ENCODE measurements at places on chromosomes 1 and 21.
A peak's percentile ranks its signal among the peaks of the same experiment; 100 is the strongest.

DNA sequence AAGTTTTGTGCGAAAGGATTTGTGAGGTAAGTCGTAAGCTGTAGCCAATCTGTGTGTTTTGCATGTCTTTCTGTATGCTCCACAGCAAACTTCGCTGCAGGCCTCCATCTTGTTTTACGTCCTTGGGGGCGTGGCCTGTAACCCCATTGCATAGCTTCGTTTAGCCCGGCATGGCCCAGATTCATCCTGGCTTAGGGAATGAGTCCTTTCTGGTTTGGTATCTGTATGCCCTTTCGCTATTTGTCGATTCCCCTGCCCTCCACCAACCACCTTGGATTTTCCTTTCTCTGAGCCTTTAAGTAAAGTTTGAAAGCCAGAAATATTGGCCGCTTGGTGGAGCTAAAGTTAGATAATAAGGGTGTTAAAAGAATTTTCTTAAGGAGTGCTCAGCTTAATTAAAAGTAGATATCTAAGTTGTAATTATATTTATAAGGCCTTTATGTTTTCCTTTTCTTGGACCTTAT lies 1.1 kb downstream of the THEM4 start:
- DNase-seq = peak; percentile 12

GRCh38 chr1:90850898-90851710 lies 134.0 kb upstream of the BARHL2 start:
- peak; percentile 76 for DNase-seq

GRCh38 chr21:33562389-33562788 lies 19.6 kb downstream of the SON start:
- no peak for DNase-seq

GRCh38 chr1:226602186-226603021 lies 53.8 kb downstream of the STUM start:
- DNase-seq = peak; percentile 82

- peak; percentile 75 for DNase-seq
Observed at GRCh38 chr1:27099135-27099586, 55.8 kb downstream of the SLC9A1 start.

GRCh38 chr1:173050865-173051264 lies at the start of gene TNFSF18:
TNFSF18 (minus strand) TSS chr1:173050941; CDS start chr1:173050896, 45 bp downstream.
- peak; percentile 79 for DNase-seq

DNA sequence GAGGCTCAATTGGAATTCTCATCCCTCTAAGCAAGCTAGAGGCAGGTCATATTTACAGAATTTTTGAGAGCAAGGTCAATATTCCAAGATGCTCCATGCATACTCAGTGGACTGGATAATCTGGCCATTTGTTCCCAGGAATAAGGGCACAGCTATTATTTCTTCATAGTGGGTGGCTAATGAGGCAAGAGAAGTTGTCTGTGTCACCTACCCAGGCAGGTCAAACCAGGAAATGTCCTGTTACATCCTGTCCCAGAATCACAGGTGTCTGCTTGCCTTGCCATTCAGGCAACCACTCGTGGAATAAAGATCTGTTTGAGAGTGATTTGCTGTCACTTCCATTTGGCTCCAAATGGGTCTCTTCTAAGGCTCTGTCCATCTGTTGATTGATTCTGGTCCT lies 85.2 kb upstream of the ZP4 start:
- no peak for DNase-seq

DNA sequence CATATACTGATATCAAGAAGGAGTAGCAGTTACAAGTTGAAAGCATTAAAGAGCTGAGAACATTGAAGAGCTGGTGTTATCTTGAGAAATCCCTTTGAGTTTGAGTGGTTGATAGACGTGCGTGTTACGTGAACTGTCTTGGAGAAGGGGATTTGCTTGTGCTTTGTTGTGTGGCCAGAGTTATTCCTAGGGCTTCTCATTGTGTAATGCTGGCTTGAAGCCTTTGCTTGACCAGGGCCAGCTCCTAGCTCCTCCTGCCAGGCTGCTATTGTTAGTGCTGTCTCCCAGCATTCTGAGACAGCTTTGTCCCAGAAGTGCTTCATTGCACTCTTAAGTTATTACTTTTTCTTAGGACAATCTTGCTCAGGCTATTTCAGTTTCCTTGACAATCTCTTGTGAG lies 116.2 kb upstream of the KCNK2 start:
- peak; percentile 48 for DNase-seq

- no peak for DNase-seq
Observed at GRCh38 chr1:55958498-55958897, 620.9 kb downstream of the PLPP3 start.

GRCh38 chr1:222283147-222283768 lies 264.6 kb downstream of the HHIPL2 start:
- DNase-seq = peak; percentile 98

DNA sequence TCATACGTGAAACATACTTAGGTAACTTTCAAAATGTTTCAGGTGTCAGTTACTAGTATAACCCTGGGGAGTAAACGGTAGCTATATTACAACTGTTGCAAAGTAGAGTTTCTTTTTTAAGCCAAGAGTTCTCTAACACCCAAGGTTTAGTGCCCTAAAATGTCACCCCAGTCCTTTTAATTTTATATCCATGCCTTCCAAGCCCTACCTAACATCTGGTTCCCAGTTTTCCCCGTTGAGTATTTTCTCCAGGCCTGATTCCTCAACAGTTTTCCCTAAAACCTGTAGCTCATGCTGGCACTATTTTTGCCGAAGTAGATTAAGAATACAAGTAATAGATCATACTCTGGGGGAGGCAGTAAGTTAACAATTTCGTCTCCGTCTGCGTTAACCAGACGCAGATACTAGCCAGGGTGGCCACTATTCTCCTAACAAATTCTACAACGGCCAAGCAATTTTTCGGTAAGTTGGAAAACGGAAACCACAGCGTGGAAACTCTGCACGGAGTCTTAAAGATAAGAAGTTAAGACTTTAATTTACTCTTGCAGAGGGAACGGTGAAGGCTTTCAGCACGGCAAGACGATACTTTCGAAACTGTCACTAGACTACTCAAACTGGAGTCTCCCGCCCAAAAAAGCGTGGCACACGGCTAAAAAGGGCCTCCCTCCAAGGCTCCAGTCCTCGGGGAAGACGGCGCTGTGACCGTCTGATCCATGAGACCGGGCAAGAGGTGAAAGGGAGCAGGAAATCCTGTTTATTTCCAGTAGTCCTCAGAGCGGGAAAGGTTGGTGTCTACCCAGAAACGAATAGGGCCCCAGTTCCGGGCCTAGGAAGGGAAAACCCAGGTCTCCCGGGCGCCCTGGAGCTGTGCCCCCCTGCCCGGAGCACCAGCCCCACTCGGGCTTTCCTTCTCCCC lies 945 bp downstream of the SRSF4 start:
- no peak for DNase-seq

DNA sequence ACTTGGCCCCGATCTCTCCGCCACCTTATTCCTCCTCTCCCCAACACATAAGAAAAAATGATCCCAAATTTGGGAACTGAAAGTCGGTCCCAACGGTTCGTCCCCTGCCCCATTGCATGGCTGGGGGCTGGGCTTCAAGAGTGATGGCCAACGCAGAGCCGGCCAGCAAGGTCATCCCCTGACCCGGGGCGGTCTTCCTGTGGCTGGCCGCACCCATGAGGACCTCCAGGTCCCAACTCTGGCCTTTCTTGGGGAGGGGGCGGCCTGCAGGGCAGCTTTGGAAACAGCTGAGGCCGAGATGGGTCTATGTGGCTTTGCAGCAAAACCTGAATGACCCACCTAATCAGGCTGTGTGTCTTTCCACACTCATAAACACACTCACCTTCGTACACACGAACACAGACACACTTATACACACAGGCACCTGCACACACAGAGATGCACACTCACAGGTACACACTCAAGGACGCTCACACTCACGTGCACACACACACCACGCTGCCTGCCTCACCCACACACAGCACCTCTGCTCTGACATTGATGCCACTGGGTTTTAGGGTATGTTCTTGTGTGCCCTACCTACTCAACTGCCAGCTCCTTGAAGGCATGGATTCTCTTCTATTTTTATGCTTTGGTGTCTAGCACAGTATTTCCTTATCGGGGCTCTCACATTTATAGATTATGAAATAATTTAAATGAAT lies 562 bp downstream of the DYNLT5 start:
- no peak for DNase-seq

DNA sequence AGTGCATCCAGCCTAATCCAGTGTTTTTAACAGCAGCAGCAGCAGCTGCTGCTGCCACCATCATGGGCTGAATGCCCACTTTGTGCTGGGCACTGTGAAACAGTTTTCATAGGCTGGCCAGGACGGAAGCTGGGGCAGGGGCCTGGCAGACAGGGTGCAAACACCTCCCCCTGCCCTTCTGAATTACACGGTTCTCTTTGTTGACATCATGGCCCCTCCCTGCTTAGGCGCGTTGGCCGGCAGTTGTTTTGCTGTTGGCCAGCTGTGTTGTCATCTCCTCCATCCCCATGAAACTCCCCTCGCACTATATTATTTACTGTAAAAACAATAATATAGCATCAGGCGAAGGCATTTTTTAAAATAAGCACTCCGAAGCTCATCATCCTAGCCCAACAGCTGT lies 33.1 kb downstream of the PTPRU start:
- DNase-seq = no peak

GRCh38 chr1:94926915-94927404 lies at the start of gene CNN3:
CNN3 (minus strand) TSS chr1:94927110; CDS start chr1:94926894, 216 bp downstream.
- DNase-seq = peak; percentile 95

- no peak for DNase-seq
Observed at GRCh38 chr1:227987181-227987580, 19.6 kb upstream of the WNT3A start.

- peak; percentile 41 for DNase-seq
Observed at GRCh38 chr21:43352568-43353281, 74.2 kb downstream of the SIK1 start.

- no peak for DNase-seq
Observed at GRCh38 chr1:40890771-40891170, 28.6 kb upstream of the CITED4 start.

DNA sequence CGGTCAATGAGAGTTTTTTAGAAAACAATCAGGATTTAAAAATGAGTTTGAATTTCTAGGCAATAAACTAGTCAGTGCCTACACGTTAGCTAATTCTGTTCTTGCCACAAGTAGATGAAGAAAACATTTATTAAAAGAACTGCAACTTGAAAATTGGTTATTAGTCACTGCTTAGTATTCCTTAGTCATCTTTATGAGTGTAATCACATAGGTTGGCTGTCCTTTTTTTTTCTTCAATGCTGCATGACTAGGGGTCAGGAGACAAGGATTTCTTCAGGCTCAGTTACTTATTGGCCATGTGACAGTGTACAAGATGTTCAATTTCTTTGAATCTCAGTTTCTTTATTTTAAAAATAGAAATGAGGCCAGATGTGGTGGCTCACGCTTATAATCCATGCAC lies 17.1 kb downstream of the SOAT1 start:
- DNase-seq = peak; percentile 81

DNA sequence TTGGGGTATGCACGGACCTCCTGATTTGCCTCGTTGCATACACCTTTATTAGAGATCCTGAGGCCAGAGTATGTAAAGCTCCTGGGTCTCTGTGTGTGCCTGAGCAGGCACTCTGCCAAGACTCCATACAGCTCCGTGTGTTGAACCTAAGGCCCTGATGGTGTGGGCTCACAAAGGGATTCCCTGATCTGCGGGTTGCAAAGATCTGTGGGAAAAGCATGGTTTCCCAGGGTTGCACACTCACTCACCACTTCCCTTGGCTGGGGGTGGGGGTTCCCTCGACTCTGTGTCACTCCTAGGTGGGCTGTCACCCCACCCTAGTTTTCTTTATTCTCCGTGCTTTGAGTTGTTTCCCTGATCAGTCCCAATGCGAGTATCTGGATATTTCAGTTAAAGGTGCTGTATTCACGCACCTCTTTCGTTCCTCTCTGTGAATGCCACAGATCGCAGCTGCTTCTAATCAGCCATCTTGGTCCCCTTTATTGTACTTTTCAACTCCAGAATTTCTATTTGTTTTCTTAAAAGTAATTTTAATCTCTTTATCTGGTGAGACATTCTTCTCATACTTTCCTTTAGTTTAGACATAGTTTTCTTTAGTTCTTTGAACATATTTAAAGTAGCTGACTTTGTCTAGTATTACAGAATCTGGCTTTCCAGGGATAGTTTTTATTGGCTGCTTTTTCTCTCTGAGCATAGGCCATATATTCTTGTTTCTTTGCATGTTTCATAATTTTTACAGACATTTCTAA lies 39.0 kb upstream of the F3 start:
- peak; percentile 82 for DNase-seq

DNA sequence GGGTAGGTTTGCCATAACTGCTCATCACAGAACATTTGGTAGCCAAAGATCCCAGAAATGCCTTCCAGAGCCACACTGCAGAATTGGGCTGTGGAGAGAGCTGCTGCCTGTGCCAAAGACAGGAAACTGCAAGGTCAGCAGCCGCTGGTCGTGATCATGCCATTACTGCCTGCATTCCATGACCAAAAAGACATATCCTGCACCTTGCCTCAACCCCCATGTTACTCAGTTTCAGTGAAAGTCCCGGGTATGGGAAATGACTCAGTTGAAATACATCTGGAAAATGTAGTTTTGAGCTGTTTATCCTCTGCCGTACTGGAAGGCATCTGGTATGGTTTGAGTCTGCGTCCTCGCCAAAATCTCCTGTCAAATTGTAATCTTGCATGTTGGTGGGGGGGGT lies 161.7 kb downstream of the FCRL5 start:
- DNase-seq = peak; percentile 84

DNA sequence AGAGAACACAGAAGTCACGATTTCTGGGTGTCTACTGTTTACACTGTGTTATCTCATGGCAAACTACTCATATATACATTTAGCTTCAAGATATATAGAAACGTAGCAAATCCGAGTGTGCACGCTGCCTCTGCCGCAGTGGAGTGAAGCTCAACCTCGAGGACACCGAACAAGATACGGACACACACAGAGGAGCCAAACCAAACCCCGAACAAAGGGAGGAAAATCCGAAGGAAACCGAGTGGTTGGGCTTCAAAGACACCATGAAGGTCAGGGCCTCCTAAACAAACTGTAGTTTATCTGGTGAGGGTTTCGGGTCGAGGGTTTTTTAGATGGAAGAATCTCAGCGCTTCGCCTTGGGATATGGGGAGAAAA lies 34.5 kb downstream of the SLC45A1 start:
- no peak for DNase-seq

GRCh38 chr21:25092441-25093011 lies 514.8 kb downstream of the MRPL39 start:
- no peak for DNase-seq

- DNase-seq = no peak
Observed at GRCh38 chr21:14673649-14674048, 127.5 kb upstream of the SAMSN1 start.

DNA sequence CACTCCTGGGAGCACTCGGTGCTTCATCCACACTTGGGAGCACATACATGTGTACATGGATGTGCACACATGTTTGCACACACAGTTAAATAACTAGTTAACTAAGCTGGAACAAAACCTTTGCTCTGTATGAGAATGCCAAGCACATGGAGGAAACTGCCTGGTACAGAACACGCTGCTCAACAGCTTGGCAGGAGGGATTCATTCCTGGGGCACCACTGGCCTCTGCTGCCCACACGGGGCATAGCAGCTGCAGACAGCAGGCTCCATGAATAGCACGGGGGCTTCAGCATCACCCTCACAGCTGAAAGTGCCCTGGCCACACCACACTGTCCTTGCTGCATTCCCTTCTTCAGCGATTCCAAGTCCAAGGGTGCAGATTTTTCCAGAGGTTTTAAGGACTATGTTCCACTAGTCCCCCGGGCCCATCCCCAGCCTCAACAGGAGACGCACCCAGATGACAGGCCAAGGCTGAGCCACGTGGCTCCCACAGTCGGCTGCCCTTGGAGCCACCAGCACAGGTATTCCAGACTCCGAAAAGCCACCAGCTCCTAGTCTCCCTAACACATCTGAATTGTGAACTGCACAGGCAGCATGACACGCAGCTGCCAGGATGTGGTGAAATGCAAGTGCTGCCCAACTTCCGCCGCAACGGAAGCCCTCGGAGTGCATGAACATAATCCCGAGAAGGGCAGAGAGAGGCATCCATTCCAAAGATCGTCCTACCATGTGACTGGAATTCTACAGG lies 16.9 kb downstream of the NPHP4 start:
- peak; percentile 62 for DNase-seq

Data from EH (cell line).